ENCODE measurements at places on chromosomes 5 and 9. TPM values are rescaled to one million over a fixed set of nuclear protein-coding genes. Genes with fewer than 3 reads are reported as not detected.

DNA sequence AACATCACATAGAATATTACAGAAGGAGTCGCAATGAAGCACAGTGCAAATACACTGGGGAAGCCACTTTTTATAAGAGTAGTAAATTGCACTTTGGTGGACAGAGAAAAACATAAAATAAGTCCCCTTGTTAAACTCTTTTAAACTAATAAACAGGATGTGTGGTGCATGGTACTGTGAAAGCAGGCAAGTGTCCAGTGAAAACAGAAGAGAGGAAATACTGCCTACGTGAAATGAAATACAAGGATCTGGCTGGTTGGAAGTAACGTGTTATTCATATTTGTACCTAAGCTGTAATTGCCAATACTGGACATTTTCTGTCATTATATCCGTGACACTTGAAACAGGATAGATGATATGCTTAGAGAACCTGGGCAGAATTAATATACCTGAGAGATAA lies 191.9 kb upstream of the SLC27A6 start:
- no peaks in the 10 kb centered on the region for H3K36me3 ChIP-seq
- no peak for DNase-seq
- no peak overlapping the region for H3K27ac ChIP-seq
- no peaks in the 10 kb centered on the region for H3K27me3 ChIP-seq
- peaks cover 19% of the 10 kb centered on the region for H3K4me1 ChIP-seq

DNA sequence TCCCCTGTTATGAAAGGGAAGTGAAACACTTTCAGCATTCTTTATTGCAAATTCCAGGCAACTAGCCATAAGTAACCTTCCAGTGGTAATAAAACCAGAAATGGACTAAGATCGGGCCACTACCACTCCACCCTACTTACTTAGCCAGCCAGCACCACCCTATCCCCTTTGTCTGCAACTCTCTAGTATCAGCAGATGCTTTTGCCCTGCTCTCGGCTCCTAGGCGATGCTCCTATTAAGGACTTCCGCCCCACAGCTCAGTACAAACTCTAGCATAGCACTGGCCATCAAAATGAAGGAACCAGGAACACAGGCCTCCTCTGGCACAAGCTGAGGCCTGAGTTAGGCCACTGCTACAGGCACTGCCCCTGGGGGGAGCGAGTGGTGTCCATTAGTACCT lies 81.2 kb downstream of the GLDC start:
- H3K4me3 ChIP-seq, result no peak overlapping the region
- no peak overlapping the region for H3K27ac ChIP-seq
- H3K36me3 ChIP-seq, result peaks cover 53% of the 10 kb centered on the region
- H3K4me1 ChIP-seq, result no peaks in the 10 kb centered on the region

DNA sequence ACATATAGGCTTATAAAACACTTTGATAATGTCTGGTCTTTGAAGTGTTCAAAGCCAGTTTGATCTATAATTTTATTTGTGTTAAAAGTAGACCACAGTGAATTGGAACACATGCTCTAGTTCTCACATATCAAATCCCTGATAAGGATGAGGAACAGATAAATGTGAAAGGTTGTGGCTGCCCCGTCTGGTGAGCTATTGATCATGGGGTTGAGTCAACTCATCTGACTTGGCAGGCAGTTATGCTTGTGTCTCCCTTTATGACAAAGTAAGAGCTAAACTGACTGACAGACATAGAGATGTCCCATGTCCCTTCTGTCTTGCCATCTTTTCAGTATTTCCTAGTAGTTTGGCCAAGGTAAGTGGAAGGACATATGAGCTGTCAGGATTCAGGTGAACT lies 2.9 kb upstream of the ERMP1 start:
- H3K27ac ChIP-seq, result no peak overlapping the region
- H3K27me3 ChIP-seq, result no peaks in the 10 kb centered on the region

PARP8 gene
- total RNA-seq, result 28.2 TPM

DNA sequence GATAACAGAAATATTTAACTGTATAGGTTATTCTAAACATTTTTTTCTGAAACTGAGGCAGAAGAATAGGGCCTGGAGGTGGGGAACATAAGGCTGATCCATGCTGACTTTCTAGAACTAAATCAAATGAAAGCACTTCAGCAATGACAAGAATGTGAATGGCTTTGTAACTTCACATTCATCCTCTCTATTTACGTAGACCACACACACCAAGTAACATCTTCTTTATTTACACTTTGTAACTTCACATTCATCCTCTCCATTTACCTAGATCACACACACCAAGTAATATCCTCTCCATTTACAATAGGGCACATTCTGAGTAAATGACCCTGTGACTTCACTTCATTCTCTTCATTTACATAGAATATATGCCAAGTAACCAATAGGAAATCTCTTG lies 251.8 kb upstream of the CDH9 start:
- peaks cover 41% of the 10 kb centered on the region for H3K36me3 ChIP-seq
- no peak overlapping the region for H3K4me3 ChIP-seq
- no peak for DNase-seq
- H3K27me3 ChIP-seq, result no peaks in the 10 kb centered on the region

SPATA6L gene
- total RNA-seq, result 1.8 TPM

CORO2A gene
- 32.5 TPM for total RNA-seq

- H3K4me1 ChIP-seq, result peaks cover 4% of the 10 kb centered on the region
- no peak for DNase-seq
- H3K4me3 ChIP-seq, result no peak overlapping the region
- no peak overlapping the region for H3K27ac ChIP-seq
- H3K27me3 ChIP-seq, result no peaks in the 10 kb centered on the region
Observed at GRCh38 chr5:16271851-16272250, 92.3 kb upstream of the MARCHF11 start.

DNA sequence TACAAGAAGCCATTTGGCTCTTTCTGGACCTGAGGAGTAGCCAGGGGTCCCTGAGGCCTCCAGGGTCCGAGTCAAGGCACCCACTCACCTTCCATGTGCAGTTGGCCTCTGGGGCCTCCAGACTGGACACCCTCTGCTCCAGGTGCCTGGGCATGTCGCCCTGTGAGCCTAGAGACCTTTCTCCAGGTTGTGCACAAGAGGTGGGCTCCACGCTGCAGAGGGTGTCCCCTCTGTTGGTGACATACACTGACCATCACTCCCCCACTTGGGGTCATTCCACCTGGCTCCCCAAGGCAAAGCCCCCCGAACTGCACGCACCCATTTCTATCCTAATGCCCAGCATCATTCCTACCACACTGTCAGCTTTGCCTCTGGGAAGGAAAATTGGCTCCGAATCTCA lies 48.8 kb downstream of the RASGEF1C start:
- no peak overlapping the region for H3K4me3 ChIP-seq
- DNase-seq, result no peak
- no peaks in the 10 kb centered on the region for H3K36me3 ChIP-seq
- no peaks in the 10 kb centered on the region for H3K4me1 ChIP-seq

GRCh38 chr9:38339087-38339486 lies 53.4 kb upstream of the ALDH1B1 start:
- no peaks in the 10 kb centered on the region for H3K36me3 ChIP-seq
- H3K27ac ChIP-seq, result no peak overlapping the region
- no peak for DNase-seq
- H3K27me3 ChIP-seq, result peaks cover 22% of the 10 kb centered on the region

- no peak overlapping the region for H3K27ac ChIP-seq
- H3K27me3 ChIP-seq, result no peaks in the 10 kb centered on the region
- H3K4me3 ChIP-seq, result no peak overlapping the region
- H3K4me1 ChIP-seq, result no peaks in the 10 kb centered on the region
Observed at GRCh38 chr5:135441350-135441831, 5.8 kb downstream of the DCANP1 start.

- peak; percentile 45 for DNase-seq
- H3K27me3 ChIP-seq, result no peaks in the 10 kb centered on the region
- H3K4me1 ChIP-seq, result peaks cover 4% of the 10 kb centered on the region
- peaks cover 14% of the 10 kb centered on the region for H3K36me3 ChIP-seq
- H3K27ac ChIP-seq, result no peak overlapping the region
- no peak overlapping the region for H3K4me3 ChIP-seq
Observed at GRCh38 chr5:79702606-79703380, 13.2 kb downstream of the CMYA5 start.

DNA sequence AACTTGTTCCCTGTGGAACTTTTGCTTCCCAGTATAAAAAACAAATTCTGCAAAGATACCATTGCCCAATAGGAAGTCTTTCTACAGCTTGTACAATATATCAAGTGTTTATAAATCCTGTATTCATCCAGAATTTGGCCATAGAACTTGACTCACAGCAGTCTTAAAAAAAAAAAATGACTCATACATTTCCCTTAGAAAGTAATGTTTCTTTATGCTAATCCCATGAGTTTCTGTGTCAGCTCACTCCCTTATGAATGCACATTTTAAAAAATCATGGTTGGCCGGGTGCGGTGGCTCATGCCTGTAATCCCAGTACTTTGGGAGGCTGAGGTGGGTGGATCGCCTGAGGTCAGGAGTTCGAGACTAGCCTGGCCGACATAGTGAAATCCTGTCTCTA lies 89.3 kb upstream of the DMRT1 start:
- no peaks in the 10 kb centered on the region for H3K27me3 ChIP-seq
- no peaks in the 10 kb centered on the region for H3K36me3 ChIP-seq
- peaks cover 19% of the 10 kb centered on the region for H3K4me1 ChIP-seq
- no peak for DNase-seq
- H3K4me3 ChIP-seq, result no peak overlapping the region

DNA sequence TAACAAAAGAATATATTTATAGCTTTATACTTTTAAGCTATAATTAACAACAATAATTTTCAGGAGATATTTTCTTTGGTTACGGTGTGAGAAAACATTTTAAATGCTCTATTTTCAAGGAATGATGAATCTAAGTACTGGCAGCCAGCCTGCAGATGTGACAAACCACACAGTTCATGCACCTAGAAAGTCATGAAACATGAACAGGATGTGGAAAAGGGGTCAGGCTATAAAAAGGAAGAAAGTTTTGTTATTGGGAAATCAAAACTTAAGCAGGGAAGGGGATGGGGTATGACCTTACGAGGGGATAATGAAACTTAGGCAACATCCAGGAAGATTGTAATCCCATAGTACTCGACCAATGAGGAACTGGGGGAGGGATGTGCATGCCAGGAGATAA lies 508.7 kb upstream of the GRAMD2B start:
- H3K27ac ChIP-seq, result no peak overlapping the region
- DNase-seq, result no peak
- H3K4me3 ChIP-seq, result no peak overlapping the region
- peaks cover 17% of the 10 kb centered on the region for H3K36me3 ChIP-seq
- no peaks in the 10 kb centered on the region for H3K27me3 ChIP-seq

CCDC192 gene
- 0.53 TPM for total RNA-seq
